ENCODE measurements at places on chromosomes 2 and 18.

- no peak for DNase-seq
Observed at GRCh38 chr2:80061881-80062280, 242.7 kb downstream of the LRRTM1 start.

- no peak for DNase-seq
Observed at GRCh38 chr2:152581360-152581759, 135.9 kb downstream of the PRPF40A start.

GRCh38 chr2:127411653-127412369 is 6.4 kb upstream of the PROC start:
- peak; percentile 8 for DNase-seq

- DNase-seq = no peak
Observed at GRCh38 chr2:45902781-45903375, 251.4 kb downstream of the PRKCE start.

- DNase-seq = peak; percentile 67
Observed at GRCh38 chr2:239271882-239272281, 128.9 kb downstream of the HDAC4 start.

- DNase-seq = no peak
Observed at GRCh38 chr2:99072551-99072950, 69.0 kb upstream of the C2orf15 start.

- no peak for DNase-seq
Observed at GRCh38 chr2:235500110-235500760, 6.4 kb downstream of the AGAP1 start.

DNA sequence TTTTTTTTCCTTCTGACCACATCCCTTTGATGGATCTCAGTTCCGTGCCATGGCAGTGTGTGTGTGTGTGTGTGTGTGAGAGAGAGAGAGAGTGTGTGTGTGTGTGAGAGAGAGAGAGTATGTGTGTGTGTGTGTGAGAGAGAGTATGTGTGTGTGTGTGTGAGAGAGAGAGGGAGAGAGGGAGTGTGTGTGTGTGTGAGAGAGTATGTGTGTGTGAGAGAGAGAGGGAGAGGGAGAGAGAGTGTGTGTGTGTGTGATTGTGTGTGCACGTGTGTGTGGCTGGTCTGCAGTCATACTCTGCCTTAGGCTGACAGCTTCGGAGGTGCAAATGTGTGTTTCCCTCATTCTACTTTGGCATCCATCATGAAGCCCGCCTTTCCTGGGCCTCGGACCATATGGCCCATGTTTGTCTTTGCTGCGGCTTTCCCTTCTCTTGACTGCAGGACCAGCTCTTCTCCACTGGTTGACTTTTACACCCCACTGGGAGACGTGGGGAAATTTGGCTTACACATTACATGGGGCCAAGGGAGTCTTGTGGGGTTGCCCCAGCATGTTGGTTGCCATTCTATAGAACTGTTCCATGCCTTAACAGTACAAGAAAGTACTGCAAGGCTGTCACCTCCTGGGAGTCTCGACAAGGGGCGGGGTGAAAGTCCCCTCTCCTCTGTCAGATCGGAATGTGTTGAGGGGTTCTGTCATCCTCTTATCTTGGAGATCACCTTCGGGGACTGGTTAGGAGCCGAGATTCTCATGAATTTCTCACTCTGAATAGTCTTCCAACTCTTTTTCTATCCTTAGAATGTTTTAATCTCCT is 21.6 kb downstream of the TSN start:
- DNase-seq = no peak

- DNase-seq = no peak
Observed at GRCh38 chr18:56487801-56488200, 150.6 kb downstream of the TXNL1 start.

DNA sequence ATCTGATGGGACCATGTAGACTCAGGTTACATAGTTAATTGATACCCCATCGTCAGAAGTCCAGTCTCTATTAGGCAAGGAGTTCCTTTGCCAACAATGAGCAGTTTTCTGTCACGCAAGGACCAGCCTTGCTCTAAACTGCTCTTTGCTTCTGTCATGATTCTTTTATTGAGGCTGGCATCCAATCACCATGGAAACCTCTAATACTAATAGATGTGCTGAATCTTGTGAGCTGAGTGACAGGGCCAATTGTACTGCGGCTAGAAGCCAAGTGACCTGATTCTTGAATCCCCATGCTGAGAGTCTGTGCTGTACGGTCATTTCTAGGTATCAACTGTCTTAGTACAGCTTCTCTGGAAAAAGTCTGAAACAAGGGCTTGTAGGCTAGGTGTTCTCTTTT is 395.6 kb downstream of the RND3 start:
- DNase-seq = no peak

Measured in adipocyte (in vitro differentiated cells).